ENCODE measurements at places on chromosomes 16 and 17.

DNA sequence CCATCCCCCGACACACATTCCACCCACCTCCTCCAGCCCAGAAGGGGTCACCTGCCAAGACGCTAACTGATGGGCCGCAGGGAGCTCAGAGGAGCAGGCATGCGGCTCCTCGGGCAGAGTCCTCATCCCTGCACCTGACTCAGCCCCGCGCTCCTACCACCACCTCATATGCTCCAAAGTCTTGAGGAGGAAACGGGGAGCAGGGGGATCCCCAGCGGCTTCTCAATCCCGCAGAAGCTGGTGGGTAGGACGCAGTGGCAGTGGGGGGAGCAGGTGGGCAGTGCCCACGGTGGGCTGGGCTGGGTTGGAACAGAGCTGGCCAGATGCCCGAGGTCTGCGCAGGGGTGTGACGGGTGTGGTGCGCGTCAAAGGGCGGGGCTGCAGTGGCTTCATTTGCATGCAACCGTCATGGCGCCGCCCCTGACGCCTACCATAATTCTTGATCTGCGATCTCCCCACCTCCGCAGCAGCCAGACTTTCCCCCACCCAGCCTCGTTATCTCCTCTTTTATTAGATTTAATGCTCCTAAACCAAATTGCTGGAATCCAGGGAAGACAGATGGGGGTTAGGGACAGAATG is 39.0 kb upstream of the EMP2 start:
- DNase-seq = no peak

DNA sequence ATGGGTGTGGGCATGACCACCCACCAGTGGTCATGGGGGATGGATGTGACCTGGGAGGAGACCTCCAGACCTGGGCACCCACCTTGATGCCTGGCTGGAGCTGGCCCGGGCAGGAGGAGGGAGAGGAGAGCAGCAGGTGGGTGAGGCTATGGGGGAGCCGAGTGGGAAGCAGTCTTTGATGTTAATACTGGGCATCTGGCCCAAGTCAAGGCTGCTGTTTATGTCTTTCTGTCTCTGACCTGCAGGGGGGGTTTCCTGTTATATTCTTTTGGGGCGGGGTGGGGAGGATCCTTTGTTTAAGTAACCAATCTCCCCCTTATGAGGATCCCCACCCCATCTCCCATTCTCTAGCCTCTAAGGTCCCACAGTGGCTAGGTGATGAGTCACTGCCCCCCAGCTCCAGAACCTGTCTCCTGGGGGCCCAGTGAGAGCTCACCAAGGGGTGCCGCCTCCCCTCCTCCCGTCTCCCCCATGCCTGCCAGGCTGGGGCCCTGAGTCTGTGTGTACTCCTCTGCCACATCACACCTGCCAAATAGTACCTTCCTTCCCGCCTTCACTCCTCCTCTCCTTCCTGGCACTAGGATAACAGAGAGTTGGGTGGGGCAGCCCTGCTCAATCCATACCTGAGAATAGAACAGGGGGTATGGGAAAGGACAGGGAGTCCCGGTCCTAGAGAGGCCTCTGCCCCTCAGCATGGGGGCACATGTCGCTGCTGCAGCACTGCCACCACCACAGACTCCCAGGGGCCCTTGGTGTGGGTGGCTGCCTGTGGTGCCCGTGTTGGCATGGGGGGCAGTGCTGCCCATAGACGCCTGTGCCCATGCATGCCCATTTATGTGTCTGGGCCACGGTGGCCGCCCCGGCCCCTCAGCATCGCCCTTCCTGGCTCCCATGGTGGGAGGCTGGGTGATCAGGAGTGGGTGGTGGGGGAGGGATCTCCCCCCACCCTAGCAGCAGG is 7.3 kb downstream of the THRA start:
- DNase-seq = peak; percentile 56

GRCh38 chr17:56598466-56598865 is 5.0 kb downstream of the NOG start:
- peak; percentile 3 for DNase-seq

- peak; percentile 27 for DNase-seq
Measured at GRCh38 chr17:6936370-6937028, 59.4 kb upstream of the ALOX12 start.

DNA sequence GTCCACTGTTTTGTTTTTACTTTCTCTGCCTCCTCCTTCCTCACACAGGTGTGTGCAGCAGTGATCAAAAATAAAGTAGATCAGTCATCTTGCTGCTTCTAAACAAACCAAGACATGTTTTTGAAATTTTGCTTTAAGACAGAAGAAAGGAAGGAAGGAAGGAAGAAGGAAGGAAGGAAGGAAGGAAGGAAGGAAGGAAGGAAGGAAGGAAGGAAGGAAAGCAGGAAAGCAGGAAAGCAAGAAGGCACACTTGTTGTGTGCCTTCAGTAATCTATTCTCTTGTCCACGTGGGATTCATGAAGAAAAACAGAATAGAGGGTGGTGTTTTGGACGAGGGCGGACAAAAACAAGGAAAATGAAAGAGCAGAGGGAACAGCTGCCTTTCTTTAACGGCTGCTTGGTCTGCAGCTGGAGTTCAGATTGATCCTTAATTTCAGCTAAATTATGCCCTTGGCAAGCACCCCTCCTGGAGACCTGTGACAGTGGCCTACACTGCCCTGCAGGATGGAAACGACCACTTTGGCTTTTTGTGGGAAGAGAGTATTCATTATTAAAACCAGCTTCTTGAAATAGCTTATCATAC is 188.5 kb upstream of the IRX3 start:
- no peak for DNase-seq

- DNase-seq = peak; percentile 67
Measured at GRCh38 chr17:81428948-81429774, 33.9 kb downstream of the BAHCC1 start.

DNA sequence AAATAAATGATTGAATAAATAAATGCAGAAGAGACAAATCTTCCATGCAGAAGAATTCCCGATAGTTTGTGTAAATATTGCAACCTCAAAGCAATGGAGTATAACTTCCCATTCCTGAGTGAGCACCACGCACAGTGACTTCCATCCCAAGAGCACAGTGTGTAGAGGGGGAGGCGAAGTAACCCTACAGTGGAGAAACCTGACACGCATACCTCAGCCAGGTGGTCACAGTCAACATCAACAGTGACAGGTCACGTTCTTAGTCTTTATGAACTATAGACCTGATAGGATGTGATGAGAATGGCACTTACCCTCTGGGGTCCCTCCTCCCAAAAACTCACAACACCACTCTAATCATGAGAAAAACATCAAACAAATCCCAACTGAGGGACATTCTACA is 111.6 kb downstream of the DYNLRB2 start:
- DNase-seq = no peak

GRCh38 chr17:82949361-82949760 is 109.5 kb upstream of the ZNF750 start:
- DNase-seq = no peak

GRCh38 chr17:67891481-67892119 is 66.3 kb downstream of the BPTF start:
- peak; percentile 79 for DNase-seq

DNA sequence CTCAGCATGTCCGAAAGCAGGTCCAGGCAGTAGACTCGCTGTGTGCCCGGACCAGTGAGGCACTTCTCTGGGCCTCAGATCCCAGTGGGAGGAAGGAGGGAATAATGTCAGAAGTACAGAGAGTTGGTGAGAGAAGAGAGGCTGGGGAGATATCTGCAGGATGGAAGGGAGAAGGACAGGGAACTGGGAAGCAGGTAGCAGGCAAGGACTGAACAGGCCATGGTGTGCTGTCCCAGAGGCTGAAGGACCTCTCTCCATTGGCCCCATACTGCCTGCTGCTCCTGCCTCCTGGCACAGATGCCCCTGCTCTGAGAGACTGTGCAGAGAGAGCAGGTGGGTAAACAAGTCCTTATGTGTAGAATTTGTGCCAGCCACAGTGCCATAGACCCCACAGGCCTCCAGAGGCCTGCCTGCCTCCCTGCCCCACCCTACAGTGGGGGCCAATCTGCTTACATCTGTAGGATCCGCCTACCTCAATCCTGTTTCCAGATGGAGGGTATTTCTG is 34.2 kb upstream of the CRHR1 start:
- DNase-seq = no peak

DNA sequence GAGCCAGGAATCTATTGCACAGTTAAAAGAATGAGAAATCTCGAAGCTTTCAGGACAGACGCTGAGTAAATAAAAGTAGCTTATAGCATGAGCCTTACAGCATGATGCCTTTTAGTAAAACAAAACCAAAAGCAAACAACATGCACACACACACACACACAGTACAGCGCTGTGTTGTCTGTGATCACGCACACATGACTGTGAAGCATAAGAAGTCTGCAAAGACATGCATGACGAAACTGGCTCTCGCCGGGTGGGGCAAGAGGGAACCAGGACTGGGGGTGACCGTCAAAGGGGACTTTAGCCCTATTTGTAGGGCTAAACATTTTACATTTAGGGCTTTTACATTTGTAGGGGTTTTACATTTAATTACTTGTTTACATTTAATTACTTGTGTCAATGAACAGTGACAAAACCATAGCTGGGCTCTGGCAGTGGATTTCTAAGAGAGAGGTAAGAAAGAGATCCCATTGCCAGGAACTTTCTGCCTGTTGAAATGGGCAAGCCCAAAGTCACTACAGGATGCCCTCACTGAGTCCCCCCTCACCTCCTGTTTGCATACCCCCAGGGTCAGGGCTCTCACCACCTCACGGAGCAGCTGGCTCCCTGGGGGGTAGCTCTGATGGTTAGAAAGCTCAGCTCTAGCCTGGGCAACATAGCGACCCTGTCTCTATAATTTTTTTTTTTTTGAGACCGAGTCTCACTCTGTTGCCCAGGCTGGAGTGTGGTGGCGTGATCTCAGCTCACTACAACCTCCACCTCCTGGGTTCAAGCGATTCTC is 2.0 kb upstream of the TNFRSF13B start:
- DNase-seq = no peak

DNA sequence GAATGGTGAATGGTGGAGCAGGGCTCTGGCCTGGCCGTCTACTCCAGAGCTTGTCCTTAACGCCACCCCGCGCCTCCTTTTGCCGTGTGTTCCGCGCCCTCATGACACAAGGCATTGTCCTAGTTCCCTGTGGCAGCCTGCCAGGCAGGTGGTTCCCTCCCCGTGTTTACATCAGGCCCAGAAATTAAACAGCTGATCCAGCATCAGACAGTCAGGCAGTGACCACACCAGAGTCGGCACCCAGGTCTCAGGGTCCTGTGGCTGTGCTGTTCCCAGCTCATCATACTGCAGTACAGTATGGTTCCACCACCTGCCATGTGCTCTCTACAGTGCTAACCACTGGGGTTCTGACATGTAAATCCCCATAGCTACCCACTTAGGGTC is 119.7 kb downstream of the RAB11FIP4 start:
- no peak for DNase-seq

DNA sequence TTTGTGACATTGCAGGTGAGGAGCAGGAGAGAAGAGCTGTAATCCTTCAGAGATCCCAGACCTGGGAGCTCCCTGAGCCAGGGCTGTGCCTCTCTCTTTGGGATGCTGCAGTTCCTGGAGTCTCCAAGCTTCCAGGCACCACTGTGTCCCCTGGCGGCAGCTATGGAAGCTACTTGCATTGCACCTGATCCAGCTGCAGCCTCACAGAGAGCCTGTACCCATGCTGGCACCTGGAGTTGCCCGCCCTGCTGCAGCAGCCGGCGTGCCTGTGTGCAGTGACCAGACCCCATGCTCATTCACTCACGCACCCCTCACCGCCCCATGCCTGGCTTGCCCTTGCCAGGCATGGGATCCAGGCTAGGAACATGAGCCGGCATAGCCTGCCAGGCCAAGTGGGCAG is 51.8 kb upstream of the MED9 start:
- DNase-seq = no peak

GRCh38 chr17:63837962-63838600 is 4.4 kb downstream of the SMARCD2 start:
- no peak for DNase-seq

DNA sequence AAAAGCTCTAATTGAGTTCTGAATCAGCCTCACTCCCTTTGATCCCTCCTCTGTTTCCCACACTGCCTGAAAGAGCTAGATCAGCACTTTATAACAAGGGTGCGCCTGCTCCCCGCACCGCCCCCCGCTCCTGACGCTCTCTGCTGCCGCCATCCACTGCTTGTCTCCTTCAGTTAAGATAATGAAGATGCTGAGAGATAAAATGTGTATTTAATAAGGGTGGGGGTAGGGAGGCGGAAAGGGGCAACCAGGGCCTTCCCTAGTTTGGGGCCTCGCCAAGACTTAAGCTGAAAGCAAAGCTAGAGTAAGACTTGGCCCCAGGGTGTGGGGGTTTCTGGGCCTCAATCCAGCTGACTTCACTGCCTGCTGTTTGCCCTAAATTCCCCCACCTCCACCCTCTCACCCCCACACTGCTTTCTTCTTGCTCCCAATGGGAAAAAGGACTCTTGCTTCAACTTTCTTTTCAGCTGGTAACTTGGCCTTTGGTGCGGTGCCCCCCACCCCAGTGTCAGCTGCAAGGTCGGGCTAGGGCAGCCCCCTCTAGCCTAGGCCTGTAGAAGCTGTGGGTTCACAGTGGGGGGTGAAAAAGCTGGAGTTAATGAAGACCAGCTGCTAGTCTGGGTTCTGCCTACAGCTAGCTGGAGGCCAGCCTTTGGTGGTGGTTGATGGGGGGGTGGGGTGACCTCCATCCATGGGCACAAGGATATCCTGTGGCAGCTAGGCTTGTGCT is 1.8 kb upstream of the RARA start:
- DNase-seq = no peak

- peak; percentile 47 for DNase-seq
Measured at GRCh38 chr17:38798614-38799500, 499 bp downstream of the PIP4K2B start.

- DNase-seq = no peak
Measured at GRCh38 chr17:38358586-38359513, 7.2 kb downstream of the SOCS7 start.

DNA sequence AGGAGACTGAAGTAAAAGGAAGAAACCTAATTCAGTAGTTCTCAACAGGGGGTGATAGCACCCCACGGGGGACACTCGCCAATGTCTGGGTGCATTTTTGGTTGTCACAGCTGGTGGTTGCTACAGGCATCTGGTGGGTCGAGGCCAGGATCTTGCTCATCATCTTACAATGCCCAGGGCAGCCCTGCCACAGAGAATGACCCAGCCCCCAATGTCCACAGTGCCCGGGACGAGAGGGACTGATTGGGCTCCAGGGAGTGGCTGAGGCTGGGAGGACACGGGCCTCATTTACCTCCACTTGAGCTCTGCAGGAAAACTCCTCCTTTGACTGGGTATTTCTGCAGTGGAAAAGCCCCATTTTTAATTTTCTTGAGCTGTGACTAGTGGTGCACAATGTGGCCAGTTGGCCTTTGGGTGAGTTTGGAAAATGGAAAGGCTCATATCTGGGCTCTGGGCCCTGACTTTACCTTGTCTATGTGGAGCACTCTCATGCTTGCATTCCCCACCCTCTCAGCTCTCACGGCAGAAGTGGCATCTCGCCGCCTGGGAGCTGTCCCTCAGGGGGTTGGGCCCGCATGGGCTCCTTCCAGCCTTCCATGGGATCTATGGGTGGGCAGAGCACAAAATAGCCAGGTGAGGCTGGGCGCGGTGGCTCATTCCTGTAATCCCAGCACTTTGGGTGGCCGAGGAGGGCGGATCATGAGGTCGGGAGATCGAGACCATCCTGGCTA is 37.7 kb upstream of the IRF8 start:
- no peak for DNase-seq

Data from cardiac fibroblast (primary cell).